ENCODE measurements at places on chromosomes 5 and 9. TPM values are rescaled to one million over a fixed set of nuclear protein-coding genes. Genes with fewer than 3 reads are reported as not detected.

LRRC70 gene
- total RNA-seq: 2.2 TPM

DNA sequence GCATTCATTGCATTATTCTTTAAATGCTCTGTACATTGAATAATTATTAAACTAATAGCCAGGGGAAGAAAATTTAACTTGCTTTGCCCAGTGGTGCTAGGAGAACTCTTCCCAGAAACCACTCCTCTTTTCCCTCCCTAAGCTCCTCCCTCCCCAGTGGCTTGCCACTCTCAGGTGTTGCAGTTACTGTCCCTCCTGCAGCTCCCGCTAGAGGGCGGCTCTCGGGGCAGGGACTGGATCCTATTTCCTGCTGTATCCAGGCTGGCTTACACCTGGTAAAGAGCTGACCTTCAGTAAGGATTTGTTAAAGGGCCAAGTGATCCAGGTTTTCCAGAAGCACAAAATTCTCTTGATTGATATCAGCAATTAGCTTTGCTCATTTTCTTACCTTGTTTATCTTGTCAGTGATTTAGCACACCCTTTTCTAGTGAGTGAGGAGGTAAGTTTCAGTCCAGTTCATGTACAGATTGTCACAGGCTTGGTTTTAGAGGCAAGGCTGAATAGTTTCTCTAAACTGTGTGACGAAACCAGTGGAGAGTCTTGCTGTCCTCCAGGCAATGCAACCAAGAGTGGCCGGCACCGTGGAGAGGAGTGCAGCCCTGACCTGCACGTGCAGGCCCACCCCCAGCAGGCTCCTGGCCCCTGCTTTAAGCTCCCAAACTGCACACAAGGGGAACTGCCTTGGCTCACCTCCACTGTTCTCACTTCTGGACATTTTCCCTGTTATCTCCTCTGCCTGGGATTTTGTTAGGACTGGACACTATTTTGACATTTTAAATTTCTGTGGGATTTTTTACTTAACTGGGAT, 423.8 kb downstream of the SPOCK1 start:
- DNase-seq: no peak

UQCRQ gene
- 1,426 TPM for total RNA-seq

COL5A1 gene
- total RNA-seq: 21.6 TPM

PLPP7 gene
- total RNA-seq: 78.7 TPM

CARTPT gene
- not detected for total RNA-seq

AQP7 gene
- total RNA-seq: 80.4 TPM

- no peak for DNase-seq
These were observed 65.2 kb upstream of the MAP1B start for GRCh38 chr5:72042097-72042496.

DNA sequence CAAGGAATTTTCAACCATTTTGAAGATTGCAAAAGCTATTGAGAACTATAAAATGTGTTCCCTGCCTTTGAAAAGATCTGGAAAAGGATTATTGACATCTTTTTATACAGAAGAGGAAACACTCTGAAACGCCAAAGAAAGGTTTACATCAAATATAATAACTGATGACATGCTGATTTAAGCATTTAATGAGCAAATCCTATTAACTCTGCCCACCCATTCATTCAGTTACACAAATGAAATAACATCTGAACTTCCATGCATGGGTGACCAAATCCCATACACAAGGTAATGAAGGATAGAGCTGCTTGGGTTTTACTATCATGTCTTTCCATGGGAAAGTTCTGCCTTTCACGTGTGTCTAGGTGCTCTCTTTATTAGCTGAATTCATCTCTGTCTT, 589.4 kb upstream of the WWC1 start:
- no peak for DNase-seq

GRCh38 chr5:35212122-35212982, 17.9 kb downstream of the PRLR start:
- no peak for DNase-seq

GRCh38 chr9:36470643-36471290, 70.7 kb upstream of the RNF38 start:
- no peak for DNase-seq

DNA sequence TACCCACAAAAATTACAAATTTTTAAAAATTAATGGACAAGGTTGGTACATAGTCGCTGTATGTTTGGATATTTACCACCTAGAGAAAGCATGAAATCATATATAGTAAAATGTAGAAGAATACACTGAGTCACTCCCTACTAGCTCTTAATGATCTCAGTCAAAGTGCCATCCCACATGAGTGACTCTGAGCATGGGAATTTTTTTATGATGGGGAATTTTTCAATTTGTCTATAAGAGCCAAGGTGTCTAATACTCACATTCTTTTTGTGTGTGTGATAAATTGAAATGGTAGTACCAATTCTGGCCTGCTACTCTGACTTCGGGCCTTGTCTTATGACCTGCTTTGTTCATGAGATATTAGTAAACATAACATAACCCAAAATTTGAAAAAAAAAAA, 483.2 kb downstream of the CDH10 start:
- DNase-seq: no peak

DNA sequence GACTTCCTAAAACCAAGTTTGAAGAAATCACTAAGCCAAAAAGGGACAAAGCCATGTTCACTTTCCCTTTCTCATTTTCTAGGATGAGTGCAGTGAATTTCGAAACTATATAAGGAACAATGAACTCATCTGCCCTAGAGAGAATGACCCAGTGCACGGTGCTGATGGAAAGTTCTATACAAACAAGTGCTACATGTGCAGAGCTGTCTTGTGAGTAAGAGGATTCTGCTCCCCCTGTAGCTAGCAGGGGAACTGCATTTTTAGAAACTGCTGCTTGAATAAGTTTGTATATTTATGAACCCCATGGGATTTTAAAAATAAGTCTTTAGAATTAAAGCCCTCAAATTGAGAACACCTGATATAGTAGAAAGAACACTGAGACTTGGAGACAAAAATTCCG, 42.7 kb upstream of the SPINK14 start:
- no peak for DNase-seq

- no peak for DNase-seq
These were observed 125.1 kb upstream of the SGCD start for GRCh38 chr5:156201788-156202403.

DNA sequence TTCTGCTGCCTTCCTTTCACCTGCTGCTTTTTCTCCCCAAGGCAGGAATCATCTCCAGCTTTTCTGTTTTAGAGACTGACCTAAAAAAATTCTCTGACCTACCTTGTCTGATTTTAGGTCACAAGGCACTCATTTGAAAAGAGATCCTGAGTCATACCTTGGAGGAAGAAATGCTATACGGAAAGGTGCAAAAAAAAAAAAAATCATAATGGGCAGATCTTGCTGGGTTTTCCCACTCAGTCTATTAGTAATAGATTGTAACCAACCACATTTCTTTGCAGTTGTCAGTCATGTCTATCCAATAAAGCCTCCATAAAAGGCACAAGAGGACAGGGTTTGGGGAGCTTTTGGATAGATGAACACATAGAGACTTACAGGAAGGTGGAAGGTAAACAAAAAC, 70.0 kb downstream of the MTREX start:
- no peak for DNase-seq

SEPTIN8 gene
- total RNA-seq: 45.2 TPM

RANBP3L gene
- 0.51 TPM for total RNA-seq

GRCh38 chr5:63398346-63398745, 563.9 kb downstream of the HTR1A start:
- no peak for DNase-seq

GRCh38 chr9:28934111-28934510, 1360.8 kb upstream of the C9orf72 start:
- DNase-seq: no peak

Measured in cardiac septum (tissue), 1 donor.